ENCODE measurements at places on chromosomes 1 and 21.

GRCh38 chr1:177857285-177857684, 112.6 kb downstream of the SEC16B start:
- no peak for DNase-seq

GRCh38 chr1:63917571-63918417, 144.0 kb downstream of the ROR1 start:
- DNase-seq = no peak

- DNase-seq = no peak
Measured at GRCh38 chr1:39466413-39467107, 24.9 kb upstream of the BMP8A start.

DNA sequence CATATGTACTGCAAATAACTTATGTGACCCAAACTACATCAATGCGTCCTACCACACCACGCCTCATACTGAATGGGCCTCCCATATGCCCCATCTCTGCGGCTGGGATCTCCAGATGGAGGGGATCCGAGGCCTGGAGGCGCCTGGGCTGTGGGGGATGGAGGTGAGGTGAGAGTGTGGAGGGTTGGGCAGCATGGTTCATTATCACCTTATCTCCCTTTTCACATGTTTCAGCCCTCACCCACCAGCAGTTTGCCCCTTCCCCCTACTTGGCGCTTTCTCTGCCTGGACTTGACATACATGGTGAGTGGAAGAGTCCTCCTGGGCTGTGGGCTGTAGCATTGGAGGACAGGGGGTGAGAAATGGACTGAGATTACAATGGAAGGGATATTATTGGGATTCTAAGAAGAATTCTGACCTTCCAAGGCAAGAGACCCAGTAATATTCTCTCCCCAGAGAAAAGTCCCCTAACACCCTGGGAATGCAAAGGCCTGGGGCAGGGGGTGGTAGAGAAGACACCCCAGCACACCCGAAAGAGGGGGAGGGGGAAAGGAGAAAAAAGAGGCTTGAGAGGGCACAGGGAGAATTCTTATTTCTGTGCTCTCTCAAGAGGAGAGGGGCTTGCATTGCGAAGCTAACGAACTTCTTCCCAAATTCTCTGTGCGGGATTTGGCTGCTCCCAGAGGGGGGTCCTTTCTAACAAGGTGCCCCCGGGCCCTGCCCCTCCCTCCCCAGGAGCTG, 61.4 kb downstream of the MEF2D start:
- DNase-seq = no peak

DNA sequence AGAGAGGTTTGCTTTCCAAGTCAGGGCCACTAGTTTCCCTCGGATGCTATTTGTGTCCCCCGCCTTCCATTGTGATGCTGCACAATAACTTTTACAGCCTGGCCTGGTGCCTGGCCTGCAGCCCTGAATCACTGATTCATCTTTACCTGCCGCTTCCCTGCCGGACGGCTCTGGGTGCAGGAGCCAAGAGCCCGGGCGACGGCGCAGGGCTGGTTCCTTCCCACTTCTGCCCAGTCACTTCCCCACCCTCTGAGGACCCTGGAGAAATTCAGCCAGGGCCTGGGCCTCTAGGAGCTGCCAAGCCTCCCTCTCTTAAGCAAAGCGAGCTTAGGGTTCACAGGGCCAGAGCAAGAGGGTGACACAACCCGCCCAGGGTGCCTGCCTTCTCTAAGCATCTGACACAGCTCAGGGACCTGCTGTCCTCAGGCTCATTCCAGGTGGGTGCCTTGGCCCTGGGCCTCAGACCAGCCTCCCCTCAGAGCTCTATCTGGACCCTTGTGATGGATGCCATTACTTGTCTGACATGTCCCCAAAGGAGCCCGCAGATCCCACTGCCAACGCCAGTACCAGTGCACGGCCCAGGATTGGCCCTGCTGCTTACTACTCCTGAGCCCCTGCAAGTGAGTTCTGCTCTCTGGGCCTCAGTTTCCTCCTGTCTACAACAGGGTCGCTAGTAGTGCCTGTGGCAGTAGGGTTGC, 381.0 kb upstream of the VAMP3 start:
- no peak for DNase-seq

GRCh38 chr1:161307230-161307768, 2.5 kb downstream of the MPZ start:
- DNase-seq = no peak

DNA sequence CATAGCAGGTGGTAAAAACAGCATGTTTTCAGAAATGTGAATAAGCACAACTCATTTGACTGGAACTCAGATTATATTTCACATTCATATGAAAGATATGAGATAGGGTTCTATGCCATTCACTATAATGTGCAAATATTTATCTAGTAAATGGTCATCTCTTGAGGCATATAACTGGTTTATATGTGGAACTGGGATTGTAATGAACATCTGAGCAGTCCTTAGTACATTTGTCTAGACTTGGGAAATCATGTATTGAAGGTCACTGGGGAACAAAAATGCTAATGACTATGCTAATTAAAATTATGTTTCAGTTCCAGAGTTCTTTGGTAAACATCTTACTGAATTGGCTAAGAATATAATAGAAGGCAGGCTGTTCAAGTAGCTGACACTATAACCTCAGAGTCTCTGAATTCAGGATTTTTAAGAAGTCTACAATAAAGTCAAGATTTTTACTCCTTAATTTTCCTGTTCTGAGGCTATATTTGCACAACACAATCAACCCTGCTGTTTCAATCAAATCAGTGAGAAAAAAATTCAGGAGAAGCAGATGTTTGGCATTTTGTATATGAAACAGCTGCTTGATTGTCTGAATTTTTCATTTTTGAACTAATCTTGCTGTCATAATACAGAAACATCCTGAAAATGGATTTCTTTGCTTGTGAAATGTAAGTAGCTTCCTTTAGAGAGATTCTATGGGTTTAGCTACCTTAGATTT, 244.8 kb upstream of the RGS18 start:
- DNase-seq = no peak

DNA sequence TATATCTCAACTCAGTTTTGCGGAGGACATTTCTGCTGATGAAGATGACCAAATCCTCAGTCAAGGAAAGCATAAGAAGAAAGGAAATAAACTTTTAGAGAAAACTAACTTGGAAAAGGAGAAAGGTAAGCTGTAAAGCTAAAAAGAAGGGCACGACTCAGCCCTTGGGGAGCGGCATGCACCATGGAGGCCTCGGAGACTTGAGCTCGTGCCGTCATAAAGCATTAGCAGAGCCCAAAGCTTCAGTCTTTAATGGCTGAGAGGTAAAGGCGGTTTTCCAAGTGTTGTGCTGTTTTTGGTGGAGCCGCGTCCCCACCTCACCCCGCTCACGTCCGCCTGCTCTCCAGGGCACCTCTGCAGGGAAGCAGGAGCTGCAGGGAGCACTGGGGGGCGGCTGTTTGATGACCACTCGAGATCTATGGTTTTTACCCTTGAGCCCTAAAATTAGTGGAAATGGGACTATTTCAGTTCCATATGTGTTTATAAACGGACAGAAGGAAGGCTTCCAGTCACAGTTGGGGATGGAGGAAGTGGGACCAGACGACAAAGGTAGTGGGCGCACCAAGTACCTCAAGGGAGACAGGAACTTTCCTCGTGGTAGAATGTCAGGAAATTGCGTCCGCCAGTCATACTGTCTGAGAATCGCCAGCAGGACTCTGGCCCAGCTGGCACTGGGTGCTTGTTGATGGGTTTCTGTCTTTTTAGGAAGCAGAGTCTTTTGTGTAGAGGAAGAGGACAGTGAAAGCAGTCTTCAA, 27.6 kb downstream of the RRP1B start:
- DNase-seq = no peak

GRCh38 chr1:61141288-61142042, 59.1 kb downstream of the NFIA start:
- DNase-seq = no peak

- DNase-seq = no peak
Measured at GRCh38 chr1:228810878-228811711, 75.8 kb downstream of the RHOU start.

DNA sequence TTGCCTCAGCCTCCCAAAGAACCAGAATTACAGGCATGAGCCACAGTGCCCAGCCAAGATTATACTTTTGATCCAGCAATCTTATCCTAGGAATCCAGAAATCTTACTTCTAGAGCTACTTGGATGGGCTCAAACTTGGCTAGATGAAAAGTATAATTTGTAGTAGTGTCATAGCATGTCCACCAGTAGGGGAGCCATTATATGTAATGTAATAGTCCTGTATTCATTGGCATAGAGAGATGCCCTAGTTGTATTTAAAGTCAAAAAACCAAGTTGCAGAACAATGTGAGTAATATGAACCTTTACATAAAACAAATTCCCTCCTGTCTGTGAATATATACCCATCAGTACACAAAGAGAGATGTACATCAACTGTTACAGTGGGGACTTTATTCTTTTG, 83.9 kb downstream of the NOS1AP start:
- no peak for DNase-seq

GRCh38 chr1:208497866-208498541, 253.8 kb upstream of the PLXNA2 start:
- no peak for DNase-seq

- DNase-seq = no peak
Measured at GRCh38 chr1:43505077-43505780, 25.5 kb upstream of the PTPRF start.

DNA sequence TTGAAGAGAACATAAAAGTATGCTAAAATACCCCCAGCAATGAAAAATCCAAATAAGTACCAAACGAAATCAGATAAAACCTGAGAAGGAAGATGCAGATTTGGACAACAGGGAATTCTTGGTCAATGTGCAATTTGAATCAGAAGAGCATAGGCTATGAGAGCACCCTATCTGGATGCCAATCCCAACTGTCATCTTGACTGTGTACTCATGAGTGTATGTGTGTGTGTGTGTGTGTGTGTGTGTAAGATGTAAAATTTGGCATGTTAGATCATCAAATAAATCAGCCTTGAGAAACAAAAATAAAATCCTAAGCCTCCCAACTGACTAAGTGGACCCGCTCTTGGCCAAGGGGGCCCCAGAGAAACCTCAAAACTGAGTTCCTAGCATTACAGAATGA, 18.0 kb upstream of the SPRR2G start:
- DNase-seq = no peak

DNA sequence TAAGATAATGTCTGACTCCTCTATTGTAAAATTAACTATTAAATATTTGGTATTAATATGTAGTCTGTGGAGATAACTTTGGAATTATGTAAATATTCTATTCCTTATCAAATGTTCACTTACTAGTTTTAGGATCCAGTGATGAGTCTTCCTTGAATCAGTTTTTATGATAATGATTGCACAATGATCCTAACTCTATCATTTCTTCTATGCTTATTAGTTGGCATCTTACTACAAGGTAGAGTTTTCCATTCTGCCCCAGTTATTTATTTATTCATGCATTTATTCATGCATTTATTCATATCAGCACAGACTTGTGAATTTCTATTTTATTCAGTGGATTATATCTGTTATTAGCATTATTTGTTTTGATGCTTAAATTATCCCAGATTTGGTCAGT, 7.4 kb upstream of the MGST3 start:
- DNase-seq = no peak

- DNase-seq = no peak
Measured at GRCh38 chr1:232142403-232143314, 487.3 kb downstream of the SIPA1L2 start.

GRCh38 chr1:228911225-228912210, 176.2 kb downstream of the RHOU start:
- DNase-seq = no peak

DNA sequence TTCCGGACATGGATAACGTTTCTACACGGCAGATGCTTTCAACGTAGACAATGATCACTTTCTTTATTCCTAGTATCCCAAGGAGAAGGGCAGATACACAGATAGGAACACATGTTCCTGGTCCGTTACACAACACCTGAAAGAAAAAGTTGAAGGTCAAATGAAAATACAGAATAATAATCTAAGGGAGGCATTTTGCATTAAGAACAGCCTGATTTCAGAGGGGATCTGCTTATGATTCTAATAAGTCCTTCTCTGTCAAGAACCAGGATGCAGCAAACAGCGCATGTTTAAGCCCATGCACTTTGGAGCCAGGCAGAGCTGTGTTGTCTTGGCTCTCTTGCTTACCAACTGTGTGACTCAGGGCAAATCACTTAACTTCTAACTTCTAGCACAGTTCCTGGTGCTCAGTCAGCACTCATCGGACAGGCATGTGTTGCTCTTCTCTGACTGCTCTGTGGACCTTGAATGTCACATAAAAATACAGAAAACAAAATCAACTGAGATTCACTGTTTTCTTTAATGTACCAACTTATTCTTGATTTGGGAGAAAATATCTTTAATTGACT, 56.3 kb upstream of the CNN3 start:
- DNase-seq = no peak

GRCh38 chr1:53580009-53580400, 120.8 kb downstream of the DMRTB1 start:
- DNase-seq = no peak

DNA sequence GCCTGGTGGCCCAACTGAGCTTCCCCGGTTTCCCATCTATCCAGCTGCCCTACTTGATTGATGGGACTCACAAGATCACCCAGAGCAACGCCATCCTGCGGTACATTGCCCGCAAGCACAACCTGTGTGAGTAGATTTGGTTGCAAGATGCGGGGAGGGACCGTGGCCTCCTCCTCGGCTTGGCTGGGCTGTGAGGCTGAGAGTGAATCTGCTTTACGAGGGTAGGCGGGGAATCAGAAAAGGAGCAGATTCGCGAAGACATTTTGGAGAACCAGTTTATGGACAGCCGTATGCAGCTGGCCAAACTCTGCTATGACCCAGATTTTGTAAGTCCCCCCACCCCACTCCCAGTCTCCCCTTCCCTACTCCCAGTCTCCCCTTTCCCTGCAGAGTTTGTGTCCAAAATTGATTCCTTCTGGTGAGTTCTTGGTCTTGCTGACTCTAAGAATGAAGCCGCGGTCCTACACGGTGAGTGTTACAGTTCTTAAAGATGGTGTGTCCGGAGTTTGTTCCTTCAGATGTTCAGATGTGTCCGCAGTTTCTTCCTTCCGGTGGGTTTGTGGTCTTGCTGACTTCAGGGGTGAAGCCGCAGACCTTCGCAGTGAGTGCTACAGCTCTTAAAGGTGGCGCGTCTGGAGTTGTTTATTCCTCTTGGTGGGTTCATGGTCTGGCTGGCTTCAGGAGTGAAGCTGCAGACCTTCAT, 1.5 kb downstream of the GSTM2 start:
- peak; percentile 16 for DNase-seq

DNA sequence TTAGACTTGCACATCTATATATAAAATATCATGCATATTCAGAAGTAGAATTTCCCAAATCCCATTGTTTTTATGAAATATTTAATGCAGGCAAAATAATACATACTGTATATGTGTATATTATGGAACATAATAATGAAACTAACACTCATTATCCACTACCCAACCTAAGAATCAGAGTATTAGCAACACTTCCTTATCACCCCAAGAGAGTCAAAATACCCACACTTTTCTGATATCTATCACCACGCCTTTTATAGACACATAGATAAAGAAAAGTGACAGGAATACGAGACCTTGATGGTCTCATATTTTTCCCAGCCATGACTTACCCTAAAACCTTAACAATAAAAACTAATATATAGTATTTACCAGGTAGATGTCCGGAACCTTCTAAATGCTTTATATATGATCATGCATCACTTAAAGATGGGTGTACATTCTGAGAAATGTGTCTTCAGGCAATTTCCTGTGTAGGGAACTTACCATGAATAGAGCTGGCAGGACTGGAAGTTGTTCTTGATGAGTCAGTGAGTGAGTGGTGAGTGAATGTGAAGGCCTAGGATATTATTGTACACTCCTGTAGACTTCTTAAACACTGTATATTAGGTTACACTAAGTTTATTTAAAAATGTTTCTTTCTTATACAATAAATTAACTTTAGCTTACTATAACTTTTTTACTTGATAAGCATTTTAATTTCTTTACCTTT, 45.5 kb downstream of the TNFSF4 start:
- no peak for DNase-seq
